ENCODE measurements at places on chromosomes 16 and 17.
A peak's percentile ranks its signal among the peaks of the same experiment; 100 is the strongest.

DNA sequence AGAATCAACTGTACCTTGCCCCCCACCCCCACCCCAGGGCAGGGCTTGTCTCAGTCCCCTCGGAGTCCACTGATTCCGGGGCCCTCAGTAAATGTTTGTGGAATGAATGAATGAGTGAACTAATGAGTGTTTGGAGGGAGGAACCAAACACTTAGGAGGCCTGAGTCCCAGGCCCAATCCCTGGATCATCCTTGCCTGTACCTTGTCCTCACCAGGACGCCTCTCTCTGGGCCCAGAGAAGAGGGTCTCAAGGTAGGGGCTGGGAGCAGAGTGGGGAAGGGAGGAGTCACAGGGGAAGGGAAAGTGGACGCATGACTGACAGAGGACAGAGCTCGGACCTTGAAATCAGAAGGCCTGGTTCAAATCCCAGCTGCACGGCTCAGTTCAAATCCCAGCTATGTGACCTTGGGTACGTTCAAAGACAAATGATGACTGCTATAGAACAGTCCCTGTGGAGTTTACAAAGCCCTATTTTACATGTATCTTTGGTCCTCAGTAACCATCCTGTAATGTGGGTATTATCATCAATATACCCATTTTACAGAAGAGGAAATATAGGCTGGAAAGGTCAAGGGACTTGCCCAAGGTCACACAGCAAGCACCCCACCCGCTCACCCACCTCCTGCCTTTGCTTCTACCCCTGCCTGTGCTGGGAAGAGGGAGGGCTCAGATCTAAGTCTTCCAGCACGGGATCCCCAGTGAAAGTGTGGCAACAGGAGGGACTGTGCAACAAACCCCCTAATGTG lies 18.3 kb downstream of the SLC4A1 start:
- no peak for DNase-seq

- no peak for DNase-seq
Measured at GRCh38 chr17:9443811-9444210, 131.8 kb downstream of the STX8 start.

GRCh38 chr17:39271546-39271945 lies 45.8 kb upstream of the STAC2 start:
- no peak for DNase-seq

DNA sequence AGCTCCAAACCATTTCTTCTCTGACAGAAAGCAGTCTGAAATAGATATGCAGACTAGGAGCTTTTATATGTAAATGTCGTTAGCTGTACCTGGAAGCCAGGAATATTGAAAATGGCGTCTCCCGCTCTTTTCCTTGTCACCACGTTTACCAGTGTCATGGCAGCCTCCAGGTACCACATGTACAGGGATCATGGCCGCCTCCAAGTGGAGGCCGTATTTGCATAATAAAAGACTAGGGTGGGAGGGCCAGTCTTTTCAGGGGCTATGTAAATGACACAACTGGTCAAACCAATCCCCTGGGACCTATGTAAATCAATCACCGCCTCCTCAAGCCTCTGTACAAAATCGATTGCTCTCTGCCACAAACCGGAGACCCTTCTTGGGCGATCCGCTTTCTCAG lies 54.3 kb downstream of the MYOCD start:
- DNase-seq, result no peak

DNA sequence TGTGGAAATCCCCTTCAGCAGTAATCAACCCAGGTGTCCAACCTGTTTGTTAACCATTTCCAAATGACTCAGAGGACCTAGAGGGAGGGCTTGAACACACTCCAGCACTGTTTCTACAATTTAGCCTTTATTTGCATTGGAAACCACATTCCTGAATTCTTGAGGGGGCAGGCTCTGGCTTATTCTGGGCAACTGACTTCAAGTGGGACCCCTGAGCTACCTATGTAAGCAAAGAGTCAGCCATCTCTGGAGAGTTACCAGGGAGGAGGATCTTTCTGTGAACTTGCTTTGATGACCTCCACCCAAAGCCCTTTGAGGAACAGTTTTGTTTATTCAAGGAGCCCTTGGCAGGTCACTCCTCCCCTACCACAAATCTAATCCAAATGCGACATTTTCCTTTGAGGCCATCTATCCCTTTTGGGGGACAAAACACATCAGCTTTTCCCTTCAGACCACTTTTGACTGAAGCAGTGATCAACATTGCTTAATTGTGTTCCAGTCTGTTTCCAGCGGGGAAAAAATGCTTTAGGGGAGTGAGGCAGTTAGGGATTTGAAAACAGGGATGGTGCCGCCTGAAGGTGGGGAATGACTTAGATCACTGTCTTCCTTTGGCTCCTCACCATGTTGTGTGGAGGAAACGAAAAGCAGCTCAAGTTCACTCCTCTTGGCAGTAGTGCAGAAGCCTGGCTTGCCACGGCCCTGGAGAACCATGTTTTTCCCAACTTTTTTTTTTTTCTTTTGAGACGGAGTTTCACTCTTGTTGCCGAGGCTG lies 46.2 kb downstream of the TUBD1 start:
- DNase-seq, result no peak

GRCh38 chr16:54926166-54926838 lies 4.4 kb upstream of the IRX5 start:
- peak; percentile 82 for DNase-seq

- no peak for DNase-seq
Measured at GRCh38 chr17:38328620-38329019, 15.1 kb downstream of the GPR179 start.

DNA sequence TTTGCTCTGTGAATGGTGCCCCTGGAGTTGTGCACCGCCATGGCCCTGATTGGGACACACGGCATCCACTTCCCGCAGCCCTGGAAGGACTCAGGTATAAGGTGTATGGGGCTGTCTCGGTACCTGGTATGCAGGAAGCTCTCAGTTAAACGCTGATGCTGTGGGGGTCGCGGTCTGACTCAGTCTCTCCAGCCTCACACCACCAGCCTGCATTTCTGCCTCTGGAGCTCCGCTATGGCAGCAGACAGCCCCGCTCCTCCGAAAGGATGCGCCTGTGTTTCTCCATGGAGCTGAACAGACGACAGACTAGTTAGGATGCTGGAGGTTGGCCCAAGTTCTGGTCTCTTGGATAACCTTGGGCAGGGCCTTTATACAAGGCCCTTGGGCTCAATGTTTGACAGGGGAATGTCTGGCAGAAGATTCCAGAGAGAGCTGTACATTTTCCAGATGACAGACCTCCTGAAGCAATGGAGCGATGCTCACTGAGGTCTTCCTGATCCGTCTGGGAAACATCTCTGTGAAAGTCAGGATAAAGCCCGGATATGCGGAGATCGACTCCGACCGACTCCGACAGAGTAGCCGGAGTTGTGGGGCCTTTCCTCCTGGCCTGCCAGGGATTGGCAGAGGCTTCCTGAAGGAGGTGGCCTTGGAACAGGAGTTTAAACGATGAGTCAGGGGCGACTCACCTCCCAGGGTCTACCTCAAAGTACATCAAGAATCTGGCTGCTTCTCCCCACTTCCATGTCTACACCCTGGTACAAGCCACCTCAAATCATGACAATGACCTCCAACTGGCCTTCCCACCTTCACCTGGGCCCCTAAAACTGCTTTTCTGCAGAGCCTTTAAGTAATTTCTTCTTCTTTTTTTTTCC lies 21.9 kb upstream of the BCAR1 start:
- DNase-seq, result no peak

- peak; percentile 97 for DNase-seq
Measured at GRCh38 chr17:49414622-49415350, at the start of gene PHB1. Gene PHB1, minus strand, starts transcription at chr17:49414882. Its CDS starts 1,618 bp downstream, at chr17:49413264.

DNA sequence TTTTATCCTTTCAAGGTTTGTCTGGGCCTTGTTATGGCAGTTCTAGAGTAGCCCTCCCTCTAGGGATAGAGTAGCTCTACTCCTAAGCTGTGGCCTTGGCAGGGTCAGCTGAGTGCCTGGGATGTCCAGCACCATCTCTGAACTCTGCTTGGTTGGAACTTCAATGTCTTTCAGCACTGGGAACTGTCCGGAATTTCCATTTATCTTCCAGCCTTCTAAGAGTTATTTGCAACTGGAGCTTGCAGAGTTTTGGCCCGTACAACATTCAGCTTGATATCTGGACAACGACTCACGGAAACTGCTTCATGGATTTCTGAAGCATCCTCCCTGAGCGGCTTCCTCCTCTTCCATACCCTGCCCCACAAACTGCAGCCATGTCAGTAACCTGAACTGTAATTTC lies 22.9 kb downstream of the MMD start:
- no peak for DNase-seq

DNA sequence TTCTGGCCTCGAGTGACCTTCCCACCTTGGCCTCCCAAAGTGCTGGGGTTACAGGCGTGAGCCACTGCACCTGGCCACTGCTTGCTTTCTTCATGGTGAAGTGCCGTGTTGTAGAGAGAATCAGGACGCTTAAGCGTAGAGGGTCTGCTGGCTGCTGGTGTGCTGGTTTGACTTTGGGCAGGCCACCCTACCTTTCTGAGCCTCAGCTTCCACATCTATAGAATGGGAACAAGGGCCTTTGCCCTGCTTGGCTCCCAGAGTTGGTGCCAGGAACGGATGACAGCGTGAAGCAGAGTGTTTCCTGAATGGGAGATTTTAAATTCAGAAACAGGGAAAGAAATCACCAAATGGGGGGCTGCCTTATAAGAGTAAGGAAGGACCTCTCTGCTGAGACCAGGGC lies 60.9 kb downstream of the NKD1 start:
- no peak for DNase-seq

DNA sequence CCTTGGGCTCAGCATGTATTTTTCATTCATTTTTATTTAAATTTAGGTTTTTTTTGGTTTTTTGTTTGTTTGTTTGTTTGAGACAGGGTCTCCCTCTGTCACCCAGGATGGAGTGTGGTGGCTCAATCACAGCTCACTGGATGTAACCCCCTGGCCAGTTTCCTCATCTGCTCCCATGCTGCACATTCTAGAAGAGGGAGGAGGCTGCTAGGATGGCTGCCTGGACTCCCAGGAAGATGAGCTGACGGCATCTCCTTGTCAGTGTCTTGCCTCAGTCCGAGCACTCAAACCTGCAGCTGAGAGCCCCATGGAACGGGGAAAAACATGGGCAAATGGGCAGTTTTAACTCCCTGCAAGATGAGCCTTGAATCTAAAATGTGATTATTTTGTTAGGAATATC lies 7.5 kb downstream of the MEAK7 start:
- no peak for DNase-seq

GRCh38 chr17:45993962-45994627 lies 5.0 kb upstream of the STH start:
- DNase-seq, result no peak

GRCh38 chr17:17682293-17682736 lies 1.1 kb downstream of the RAI1 start:
- peak; percentile 39 for DNase-seq

DNA sequence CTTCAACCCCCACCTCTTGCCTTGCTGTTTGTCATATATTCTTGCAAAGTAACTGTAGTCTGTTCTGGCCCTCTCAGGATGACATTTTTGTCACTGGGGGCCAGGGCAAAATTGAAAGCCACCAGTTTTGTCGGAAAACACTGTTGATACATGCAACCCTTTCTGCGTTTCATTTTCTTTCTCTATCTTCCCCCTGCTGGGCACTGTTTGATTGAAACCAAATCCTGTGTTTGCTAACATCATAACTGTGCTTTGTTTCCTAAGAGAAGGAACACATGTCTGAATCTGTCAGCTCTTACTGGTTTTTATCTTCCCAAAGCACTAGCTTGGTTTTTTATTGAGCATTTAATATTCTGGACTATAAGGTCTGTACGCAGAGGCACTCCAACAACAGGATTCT lies 11.7 kb upstream of the CPPED1 start:
- no peak for DNase-seq

DNA sequence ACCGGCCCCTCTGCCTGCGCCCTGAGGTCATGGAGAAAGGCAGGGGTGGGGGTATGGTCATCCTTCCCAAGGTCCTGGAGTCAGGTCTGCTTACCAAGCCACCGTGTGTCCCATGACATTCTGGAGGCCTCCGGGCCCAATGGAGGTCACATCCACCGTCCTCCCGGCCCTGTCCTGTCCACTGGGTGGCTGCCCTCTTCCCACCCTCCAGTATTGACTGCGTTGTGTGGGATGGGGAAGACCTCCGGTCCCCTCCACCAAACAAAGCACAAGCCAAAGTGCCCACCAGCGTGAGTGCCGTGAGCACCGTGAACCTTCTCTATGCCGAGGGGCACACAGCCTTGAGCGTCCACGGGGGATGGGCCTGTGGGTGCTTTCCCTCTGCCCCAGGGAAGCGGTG lies 37.2 kb downstream of the LMF1 start:
- DNase-seq, result no peak

- no peak for DNase-seq
Measured at GRCh38 chr16:85377388-85378144, 235.6 kb upstream of the GSE1 start.

DNA sequence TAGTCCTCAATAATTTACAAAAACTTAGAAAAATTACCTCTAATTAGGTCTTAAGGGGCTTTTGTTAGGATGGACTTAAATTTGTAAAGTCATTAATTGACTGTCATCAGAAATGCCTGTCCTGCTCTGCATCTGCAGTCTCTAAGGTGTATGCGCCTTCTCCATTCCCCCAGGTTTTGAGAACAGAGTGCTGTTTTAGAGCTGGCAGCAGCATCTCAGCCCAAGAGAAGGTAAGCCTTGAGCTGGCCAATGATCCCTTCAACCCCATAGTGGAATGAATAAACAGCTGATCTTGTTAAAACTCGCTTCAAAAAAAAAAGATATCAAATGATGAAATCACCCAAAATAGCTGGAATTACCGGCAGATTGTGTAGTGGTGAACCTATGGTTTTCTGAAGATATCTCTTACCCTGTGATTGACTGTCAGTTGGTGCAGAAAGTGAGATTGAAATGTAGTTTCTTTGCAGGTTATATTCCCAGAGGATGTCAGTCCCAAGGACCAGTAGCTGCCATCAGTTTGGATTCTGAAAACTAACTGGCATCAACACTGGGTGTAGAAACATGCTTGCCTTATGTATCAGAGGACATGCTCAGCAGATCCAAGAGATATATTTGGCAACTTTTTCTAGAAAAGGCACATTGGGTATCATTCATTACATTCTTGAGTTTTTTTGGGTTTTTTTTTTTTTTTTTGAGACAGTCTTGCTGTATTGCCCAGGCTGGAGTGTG lies 25.7 kb downstream of the TRPV2 start:
- DNase-seq, result no peak

- DNase-seq, result no peak
Measured at GRCh38 chr17:49993423-49994060, 1.5 kb downstream of the DLX3 start.

DNA sequence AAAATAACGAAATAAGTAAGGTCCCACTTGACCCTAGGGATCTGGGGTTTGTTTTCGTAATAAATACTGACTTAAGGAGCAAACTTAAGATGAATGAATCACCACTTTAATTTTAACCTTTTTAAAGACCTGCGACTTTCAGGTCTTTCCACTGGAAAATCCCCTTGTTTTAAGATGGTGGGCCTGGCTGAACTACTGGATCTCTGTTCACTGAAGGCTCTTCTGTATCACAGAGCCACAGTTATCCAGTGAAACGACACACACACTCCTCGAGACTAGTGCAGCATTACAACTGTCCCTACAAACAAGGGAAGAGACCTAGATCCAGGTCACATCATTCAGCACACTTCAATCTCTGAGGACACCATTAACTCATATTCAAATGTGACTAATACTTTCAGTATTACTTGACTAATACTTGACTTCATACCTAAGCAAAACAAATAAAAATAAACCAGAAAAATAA lies 299.0 kb downstream of the CEP112 start:
- no peak for DNase-seq

Data from NCI-H1105 treated with DMSO at 0.1 percent for 48 hours (cell line).